ENCODE measurements at places on chromosomes 3 and 15. TPM values are rescaled to one million over a fixed set of nuclear protein-coding genes. Genes with fewer than 3 reads are reported as not detected.

TGM5 gene
- polyA plus RNA-seq = not detected

GAP43 gene
- polyA plus RNA-seq = 0.38 TPM

IQCF5 gene
- polyA plus RNA-seq = not detected

HRG gene
- polyA plus RNA-seq = 0.04 TPM

MST1R gene
- polyA plus RNA-seq = 9.4 TPM

EOMES gene
- 0.84 TPM for polyA plus RNA-seq

CELSR3 gene
- polyA plus RNA-seq = 0.79 TPM

CFAP92 gene
- 3.9 TPM for polyA plus RNA-seq

MAP1A gene
- polyA plus RNA-seq = 6.7 TPM

ZNF621 gene
- polyA plus RNA-seq = 35.7 TPM

CHST13 gene
- 0.21 TPM for polyA plus RNA-seq

RLBP1 gene
- 0.27 TPM for polyA plus RNA-seq

CACNA2D3 gene
- 1.7 TPM for polyA plus RNA-seq

THSD4 gene
- polyA plus RNA-seq = 18.3 TPM

PLIN1 gene
- polyA plus RNA-seq = 0.85 TPM

PRSS50 gene
- 0.75 TPM for polyA plus RNA-seq

TRPM1 gene
- not detected for polyA plus RNA-seq

GCNT3 gene
- 0.41 TPM for polyA plus RNA-seq

DPPA2 gene
- not detected for polyA plus RNA-seq

NR2F2 gene
- polyA plus RNA-seq = 162 TPM

ENTPD3 gene
- 11.2 TPM for polyA plus RNA-seq

UNC13C gene
- polyA plus RNA-seq = 19.0 TPM

ZIC4 gene
- not detected for polyA plus RNA-seq

NMD3 gene
- 59.2 TPM for polyA plus RNA-seq

RUVBL1 gene
- 52.0 TPM for polyA plus RNA-seq

ALDH1A3 gene
- 0.38 TPM for polyA plus RNA-seq

GABRR3 gene
- not detected for polyA plus RNA-seq

SCN11A gene
- 0.85 TPM for polyA plus RNA-seq

CAMK1 gene
- polyA plus RNA-seq = 23.1 TPM

SMCO1 gene
- polyA plus RNA-seq = not detected

ROPN1B gene
- polyA plus RNA-seq = 0.53 TPM

SLC28A1 gene
- polyA plus RNA-seq = 0.12 TPM

TBC1D23 gene
- 34.8 TPM for polyA plus RNA-seq

ACOX2 gene
- polyA plus RNA-seq = 44.6 TPM

CCR8 gene
- polyA plus RNA-seq = not detected

ZDHHC23 gene
- 9.4 TPM for polyA plus RNA-seq

HESX1 gene
- 3.3 TPM for polyA plus RNA-seq

COLQ gene
- polyA plus RNA-seq = 12.0 TPM

RTP4 gene
- polyA plus RNA-seq = 0.69 TPM

All from left lung (tissue), 14 donors.